Activated CD4-positive, alpha-beta T cell treated with anti-CD3 and anti-CD28 coated beads, Interleukin-2, amount 10 ng/mL, durations not matched to agents 24 days and 14 days (primary cell): ENCODE measurements at places on chromosomes 6 and 20. TPM values are rescaled to one million over a fixed set of nuclear protein-coding genes. Genes with fewer than 3 reads are reported as not detected.

DNA sequence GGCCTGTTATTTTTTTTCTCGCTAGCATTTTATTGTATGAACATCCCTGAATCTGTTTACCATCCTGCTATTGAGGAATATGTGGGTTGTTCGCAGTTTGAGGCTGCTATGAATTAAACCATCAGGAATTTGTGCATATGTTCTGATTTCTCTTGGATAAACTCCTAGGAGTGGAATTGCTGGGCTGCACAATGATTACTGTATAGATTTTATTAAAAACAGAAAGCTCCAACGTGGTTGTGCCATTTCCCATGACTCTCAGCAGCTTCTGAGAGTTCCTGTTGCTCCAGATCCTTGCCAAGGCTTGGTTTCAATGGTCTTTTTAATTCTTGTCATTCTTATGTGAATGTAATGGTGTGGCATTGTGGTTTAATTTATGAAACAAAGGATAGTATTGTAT is 75.1 kb downstream of the EDN3 start:
- DNase-seq = no peak
- no peak overlapping the region for H3K27ac ChIP-seq
- H3K4me3 ChIP-seq = no peak overlapping the region
- H3K36me3 ChIP-seq = no peaks in the 10 kb centered on the region

GRCh38 chr6:25829375-25829774 is 2.5 kb downstream of the SLC17A1 start:
- peaks cover 5% of the 10 kb centered on the region for H3K4me1 ChIP-seq
- no peak for DNase-seq
- H3K27ac ChIP-seq = no peak overlapping the region
- peaks cover 26% of the 10 kb centered on the region for H3K27me3 ChIP-seq

The SLC22A16 gene
- not detected in 2 replicates for total RNA-seq

The IRF4 gene
- 831 and 846 TPM in 2 replicates for total RNA-seq

The RAB32 gene
- 0.89 and 0.92 TPM in 2 replicates for total RNA-seq

GRCh38 chr6:37204014-37204751 is 34.2 kb downstream of the PIM1 start:
- no peaks in the 10 kb centered on the region for H3K27me3 ChIP-seq
- no peak for DNase-seq
- peaks cover 2% of the 10 kb centered on the region for H3K36me3 ChIP-seq
- no peak overlapping the region for H3K4me3 ChIP-seq

GRCh38 chr6:80457439-80457933 is 351.0 kb downstream of the BCKDHB start:
- H3K27me3 ChIP-seq = no peaks in the 10 kb centered on the region
- H3K36me3 ChIP-seq = no peaks in the 10 kb centered on the region
- H3K4me3 ChIP-seq = no peak overlapping the region
- H3K27ac ChIP-seq = no peak overlapping the region

DNA sequence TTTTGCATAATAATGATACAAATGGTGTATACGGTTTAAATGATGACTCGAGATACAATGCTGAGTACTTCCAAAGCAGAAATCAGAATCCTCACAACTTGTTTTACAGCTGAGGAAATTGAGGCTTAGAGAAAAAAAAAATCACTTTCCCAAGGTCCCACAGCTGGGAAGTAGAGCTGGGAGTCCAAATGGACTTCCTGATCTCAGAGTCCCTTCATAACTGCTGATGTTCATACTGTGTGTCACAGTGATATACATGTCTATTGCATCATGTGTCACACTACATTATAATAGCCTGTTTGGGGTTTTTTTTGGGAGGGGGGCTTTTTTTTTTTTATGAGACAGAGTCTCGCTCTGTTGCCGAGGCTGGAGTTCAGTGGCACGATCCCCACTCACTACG is 8.5 kb downstream of the HM13 start:
- peaks cover 35% of the 10 kb centered on the region for H3K4me1 ChIP-seq
- no peaks in the 10 kb centered on the region for H3K27me3 ChIP-seq
- no peak overlapping the region for H3K4me3 ChIP-seq
- H3K27ac ChIP-seq = no peak overlapping the region
